ENCODE measurements at places on chromosomes 7 and 10. TPM values are rescaled to one million over a fixed set of nuclear protein-coding genes. Genes with fewer than 3 reads are reported as not detected.
A peak's percentile ranks its signal among the peaks of the same experiment; 100 is the strongest.

The NEURL1 gene
- not detected for total RNA-seq

The ZKSCAN1 gene
- total RNA-seq = 13.4 TPM

The ASZ1 gene
- total RNA-seq = not detected

DNA sequence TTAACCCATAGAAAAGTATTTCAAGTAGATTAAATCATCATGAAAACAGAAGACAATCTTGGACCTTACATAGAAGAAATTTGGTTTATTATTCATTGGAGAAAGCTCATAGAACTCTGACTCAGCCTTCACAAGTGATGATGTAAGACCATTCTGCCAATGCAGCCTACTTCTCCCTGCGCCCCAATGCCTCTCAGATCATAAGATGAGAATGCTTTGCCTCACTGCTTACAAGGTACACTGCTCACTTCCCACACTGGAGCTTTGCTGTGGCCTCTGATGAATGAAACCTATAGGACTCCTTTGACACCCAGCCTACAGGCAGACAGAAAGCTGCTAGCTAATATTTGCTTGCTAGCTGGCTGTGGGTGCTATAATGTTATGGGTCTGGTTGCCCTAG is 569.4 kb upstream of the STEAP1 start:
- DNase-seq = peak; percentile 43

The KAZALD1 gene
- 13.4 TPM for total RNA-seq

The GTPBP10 gene
- total RNA-seq = 15.1 TPM

The SPAM1 gene
- total RNA-seq = not detected

- no peak for DNase-seq
Measured at GRCh38 chr7:3301831-3302618, 973 bp downstream of the SDK1 start.

The STEAP1B gene
- 0.08 TPM for total RNA-seq

DNA sequence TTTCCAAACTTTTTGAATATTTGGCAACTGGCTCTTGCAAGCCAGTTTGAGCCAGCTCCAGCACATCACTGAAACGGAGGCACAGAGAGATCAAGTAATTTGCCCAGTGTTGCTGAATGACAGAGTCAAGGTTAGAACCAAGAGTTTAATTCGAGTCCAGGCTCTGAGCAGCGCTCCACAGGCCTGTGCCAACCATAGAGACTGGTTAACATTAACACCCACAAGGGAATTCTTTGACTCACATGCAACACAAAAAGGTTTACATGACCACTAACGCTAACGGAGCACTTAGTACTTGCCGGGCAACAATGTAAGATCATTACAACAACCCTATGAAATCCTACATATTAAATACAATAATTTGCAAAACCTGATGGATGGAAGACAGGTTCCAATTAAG is 1.5 kb downstream of the RGS10 start:
- no peak for DNase-seq

- DNase-seq = no peak
Measured at GRCh38 chr10:72297805-72298591, 24.3 kb downstream of the DDIT4 start.

The VSIR gene
- 0.02 TPM for total RNA-seq

The SLC18A2 gene
- total RNA-seq = not detected

DNA sequence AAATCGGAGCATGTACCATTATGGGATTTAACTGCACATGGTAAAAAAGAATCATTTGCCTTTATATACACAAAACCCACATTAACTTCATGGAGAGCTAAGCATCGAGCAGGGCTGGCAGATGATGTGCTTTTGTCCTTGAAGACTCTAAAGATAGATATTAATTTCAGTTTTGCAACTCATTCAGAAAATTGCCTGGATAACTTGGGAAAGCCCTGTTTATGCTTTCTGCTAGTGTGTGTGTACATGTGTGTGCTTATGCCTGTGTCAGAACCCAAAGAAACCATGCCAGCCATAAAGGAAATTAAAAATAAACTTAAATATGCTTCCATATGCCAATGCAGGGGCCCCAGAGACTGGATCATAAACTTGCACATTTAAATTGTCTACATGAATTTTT is 640.0 kb downstream of the PARD3 start:
- no peak for DNase-seq

DNA sequence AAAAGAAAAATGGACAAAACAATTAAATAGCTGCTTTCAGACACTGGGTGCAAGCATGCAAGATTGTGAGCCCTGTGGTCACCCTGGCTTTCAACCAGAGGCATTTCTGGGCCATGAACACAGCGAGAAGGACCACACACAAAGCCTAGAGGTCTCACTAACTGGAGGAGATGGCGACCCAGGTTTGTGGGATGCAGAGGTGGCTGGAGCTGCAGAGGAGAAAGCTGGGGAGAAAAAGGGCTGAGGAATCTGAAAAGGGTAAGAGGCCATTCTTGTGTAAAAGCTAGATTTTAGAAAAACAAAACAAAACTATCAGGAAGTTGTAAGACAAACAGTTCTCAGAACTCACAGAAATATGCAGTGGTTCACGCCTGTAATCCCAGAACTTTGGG is 30.1 kb upstream of the PTPRN2 start:
- DNase-seq = no peak

DNA sequence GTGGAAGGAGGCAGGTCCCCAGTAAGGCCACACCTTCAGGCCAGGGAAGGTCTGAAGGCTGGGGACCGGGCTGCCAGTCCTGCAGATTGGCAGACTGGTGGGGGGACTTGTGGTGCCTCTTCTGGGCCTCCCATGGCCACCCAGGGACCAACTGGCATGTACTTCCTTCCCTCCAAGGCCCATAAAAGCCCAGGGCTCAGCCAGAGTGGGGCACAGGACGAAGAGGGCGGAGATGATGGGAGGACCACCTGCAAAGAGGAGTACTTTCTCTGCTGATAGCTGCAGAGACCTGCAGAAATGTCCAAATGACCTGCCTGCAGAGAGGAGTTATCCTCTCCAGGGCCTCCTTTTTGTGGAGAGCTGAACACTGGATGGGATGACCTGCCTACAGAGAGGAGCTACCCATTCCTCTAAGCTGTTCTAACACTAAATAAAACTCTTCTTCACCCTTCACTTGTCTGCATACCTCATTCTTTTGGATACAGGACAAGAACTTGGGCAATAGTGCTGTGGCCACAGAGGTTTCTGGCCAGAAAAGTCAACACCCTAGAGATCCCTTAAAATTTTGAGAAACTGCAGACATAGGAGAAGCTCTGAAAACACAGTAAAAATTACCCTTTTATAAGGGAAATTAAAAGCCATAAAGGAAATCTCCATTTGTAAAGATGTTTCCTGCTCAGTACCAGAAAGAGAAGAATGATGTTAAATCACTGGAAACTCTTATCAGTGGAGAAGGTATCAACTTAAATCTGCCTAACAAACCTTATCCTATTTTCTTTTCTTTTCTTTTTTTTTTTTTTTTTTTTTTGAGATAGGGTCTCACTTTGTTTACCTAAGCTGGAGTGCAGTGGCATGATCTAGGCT is 20.7 kb upstream of the PRF1 start:
- DNase-seq = no peak

- DNase-seq = peak; percentile 51
Measured at GRCh38 chr10:117075064-117075463, 63.0 kb downstream of the VAX1 start.

DNA sequence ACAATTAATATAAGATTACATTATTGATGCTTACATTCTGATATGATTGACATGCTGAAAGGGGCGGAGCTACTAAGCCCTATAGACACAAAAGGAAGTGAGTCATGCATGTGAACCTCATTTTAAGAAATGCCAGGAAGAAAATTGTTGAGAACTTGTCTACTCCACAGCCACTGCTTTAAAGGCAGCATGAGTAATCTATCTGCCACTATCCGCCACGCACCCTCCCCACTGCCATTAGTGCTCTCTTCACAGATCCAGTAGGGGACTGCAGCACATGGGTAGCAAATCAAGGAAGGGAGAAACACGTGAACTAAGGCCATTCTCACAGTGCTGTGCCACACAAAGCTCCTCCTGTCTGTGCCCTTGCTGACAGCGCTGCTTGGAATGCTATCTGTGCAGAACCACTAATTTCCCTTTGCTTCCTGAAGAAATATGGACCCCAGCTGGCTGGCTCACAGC is 524.8 kb downstream of the GRM8 start:
- DNase-seq = peak; percentile 84

DNA sequence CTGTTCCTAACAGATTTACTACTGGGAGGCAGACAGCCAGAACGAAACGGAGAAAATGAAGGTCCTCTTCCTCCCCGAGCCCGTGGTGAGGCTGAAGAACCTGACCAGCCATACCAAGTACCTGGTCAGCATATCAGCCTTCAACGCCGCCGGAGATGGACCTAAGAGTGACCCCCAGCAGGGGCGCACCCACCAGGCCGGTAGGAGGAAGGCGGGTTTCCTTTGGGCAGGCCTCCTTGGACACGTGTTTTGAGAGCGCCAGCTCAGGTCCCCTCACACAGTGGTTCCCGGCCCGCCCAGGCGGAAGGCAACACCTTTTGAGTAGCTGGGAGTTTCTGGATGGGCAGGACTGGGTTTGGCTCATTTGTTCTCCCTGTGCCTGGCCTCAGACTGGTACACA is 474.0 kb upstream of the FOXK1 start:
- no peak for DNase-seq

The PILRA gene
- total RNA-seq = 1.2 TPM

Data from HT1080 (cell line).